Fibroblast of mammary gland (primary cell): ENCODE measurements at places on chromosomes 1 and 21.

- no peak for DNase-seq
Observed at GRCh38 chr1:245158913-245159312, 4.1 kb downstream of the KIF26B start.

GRCh38 chr1:246893191-246893939 lies 38.4 kb downstream of the AHCTF1 start:
- DNase-seq: no peak

- peak; percentile 11 for DNase-seq
Observed at GRCh38 chr1:21822349-21822748, 10.3 kb downstream of the LDLRAD2 start.

DNA sequence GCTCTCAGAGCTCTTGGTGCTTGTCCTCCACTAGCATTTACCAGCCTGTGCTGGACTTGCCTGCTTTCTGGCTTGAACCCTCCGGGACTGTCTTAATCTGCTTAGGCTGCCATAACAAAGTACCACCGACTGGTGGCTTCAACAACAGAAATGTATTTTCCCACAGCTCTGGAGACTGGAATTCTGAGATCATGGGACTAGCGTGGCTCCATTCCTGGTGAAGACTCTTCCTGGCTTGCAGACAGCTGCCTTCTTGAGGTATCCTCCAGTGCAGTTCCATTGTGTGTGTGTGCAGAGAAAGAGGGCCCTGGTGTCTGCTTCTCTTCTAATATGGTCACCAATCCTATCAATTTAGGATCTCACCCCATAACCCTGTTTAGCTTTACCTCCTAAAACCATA lies 22.0 kb upstream of the RCAN1 start:
- DNase-seq: no peak

DNA sequence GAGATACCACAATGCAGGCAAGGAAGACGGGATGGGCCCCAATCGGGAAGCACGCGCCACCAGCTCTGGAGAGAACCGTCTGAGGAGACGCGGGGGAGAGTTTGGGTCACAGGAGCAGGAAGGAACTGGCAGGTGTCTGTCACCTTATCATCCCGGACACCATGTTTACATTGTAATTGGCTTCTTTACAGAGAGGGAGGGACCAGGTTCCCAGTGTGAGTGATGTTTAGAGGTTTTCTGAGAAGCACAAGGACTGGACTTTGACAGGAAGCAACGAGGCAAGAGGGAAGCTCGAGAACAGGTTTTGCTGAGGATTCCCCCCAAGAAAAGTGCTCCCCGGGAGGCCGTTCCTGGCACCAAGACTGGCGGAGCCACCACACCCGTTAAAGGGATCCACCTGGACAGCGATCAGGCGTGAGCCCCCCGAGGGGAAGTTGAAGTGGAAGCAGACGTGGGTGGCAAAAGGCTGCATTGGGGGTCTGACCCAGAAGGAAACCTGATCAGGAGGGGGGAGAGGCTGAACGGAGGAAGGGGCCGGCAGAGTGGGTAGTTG lies 957 bp downstream of the EPS15 start:
- peak; percentile 40 for DNase-seq

GRCh38 chr1:244461245-244462071 lies at the start of gene CATSPERE:
TSS of gene CATSPERE (plus strand) at chr1:244461273. CDS start at chr1:244461430, 157 bp downstream.
- DNase-seq: peak; percentile 82
